ENCODE measurements at places on chromosomes 11 and 22.

GRCh38 chr11:134287561-134287960, 11.4 kb downstream of the GLB1L3 start:
- DNase-seq: no peak

DNA sequence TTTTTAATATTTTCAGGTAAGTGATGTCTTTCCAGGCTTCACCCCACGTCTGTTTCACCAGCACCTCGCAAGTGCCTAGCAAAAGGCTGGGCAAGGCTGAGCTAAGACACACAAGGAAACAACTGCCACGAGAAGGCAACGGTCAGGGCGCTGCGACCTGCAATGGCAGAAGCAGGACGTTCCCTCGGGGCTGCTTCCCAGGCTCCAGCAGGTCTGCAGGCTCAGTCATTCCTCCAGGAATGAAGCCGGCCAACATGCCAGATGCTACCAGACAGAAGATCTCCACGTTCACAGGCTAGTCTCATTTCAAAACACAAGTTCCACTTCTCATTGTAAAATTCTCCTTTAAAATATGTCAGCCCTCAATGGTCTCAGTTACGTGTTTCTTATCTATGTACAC, 45.5 kb downstream of the CELSR1 start:
- no peak for DNase-seq

DNA sequence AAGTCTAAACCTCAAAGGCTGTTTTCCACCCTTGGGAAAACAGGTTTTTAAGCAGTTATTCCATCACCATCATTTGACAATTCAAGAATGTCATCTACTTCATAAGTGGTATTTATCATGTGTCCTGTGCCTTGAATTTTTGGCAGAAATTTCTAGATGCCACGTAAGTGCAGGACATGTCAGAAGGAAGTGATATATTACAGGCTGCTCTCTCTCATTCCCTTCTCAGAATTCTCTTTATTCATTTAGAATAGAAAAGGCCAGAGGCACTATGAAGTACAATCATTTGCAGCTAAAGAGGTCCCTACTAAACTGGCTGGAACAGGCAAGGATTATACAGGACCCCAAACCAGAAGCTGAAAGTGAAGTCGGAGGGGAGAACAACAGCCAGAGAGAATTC, 11.9 kb downstream of the RBFOX2 start:
- DNase-seq: no peak

GRCh38 chr11:113894421-113894996, 10.1 kb upstream of the HTR3B start:
- DNase-seq: no peak

GRCh38 chr11:72228844-72229231, 4.3 kb downstream of the INPPL1 start:
- DNase-seq: no peak

DNA sequence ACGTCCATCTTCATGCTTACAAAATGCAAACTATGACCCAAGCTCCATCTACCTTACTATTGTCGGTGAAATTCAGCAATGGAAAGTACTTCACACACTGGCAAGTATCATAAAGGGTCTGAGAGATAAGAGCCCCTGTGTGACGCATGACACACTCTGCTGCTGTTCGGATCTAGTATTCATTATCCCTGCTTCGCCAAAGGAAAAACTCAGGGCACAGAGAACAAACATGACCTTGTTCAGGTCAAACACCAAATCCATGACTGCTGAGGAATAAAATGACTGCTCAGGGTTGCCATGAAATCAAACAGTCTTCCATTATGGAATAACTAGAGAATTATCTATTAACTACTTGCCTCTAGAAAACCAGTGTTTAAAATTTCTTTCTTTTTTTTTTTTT, 73.0 kb downstream of the MICAL3 start:
- DNase-seq: no peak

- no peak for DNase-seq
Observed at GRCh38 chr11:8087185-8087584, 6.2 kb downstream of the TUB start.

DNA sequence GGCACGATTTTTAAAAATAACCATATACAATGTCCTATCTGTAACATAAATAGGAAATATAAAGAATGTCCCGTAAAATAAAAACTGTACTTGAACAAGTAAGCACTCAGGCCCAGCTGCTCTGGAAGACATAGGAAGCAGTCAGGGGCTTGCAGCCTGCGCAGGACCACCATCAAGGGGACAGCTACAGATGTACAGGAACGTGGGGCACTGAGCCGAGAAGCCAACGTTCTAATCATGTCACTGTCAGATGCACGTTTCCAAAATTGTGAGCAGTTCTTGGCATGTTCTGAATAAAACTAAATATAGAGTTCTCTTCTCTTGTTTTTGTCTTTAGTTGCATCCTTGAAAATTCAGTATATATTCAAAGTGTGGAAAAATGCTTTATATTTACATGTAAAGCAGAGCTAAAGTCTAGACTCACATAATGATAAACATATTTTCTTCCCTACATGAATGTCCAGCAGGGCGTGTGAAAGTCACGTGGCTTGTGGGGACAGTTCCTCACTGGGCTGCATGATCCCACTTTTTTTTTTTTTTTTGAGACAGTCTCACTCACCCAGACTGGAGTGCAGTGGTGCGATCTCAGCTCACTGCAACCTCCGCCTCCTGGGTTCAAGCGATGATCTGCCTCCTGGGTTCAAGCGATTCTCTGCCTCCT, 28.4 kb upstream of the TSPAN18 start:
- DNase-seq: no peak

Data from A172 (cell line).